Neural progenitor cell (in vitro differentiated cells): ENCODE measurements at places on chromosomes 6 and 20. TPM values are rescaled to one million over a fixed set of nuclear protein-coding genes. Genes with fewer than 3 reads are reported as not detected.
A peak's percentile ranks its signal among the peaks of the same experiment; 100 is the strongest.

GRCh38 chr20:48784273-48784641 is 43.5 kb downstream of the PREX1 start:
- H3K4me3 ChIP-seq = no peak overlapping the region
- H3K4me1 ChIP-seq = peaks cover 18% of the 10 kb centered on the region
- DNase-seq = no peak
- no peaks in the 10 kb centered on the region for H3K27me3 ChIP-seq
- no peak overlapping the region for H3K27ac ChIP-seq
- H3K36me3 ChIP-seq = no peaks in the 10 kb centered on the region

- no peak for DNase-seq
- H3K36me3 ChIP-seq = no peaks in the 10 kb centered on the region
- H3K27ac ChIP-seq = no peak overlapping the region
These were observed 355.2 kb downstream of the ADGRB3 start for GRCh38 chr6:68990317-68990716.

DNA sequence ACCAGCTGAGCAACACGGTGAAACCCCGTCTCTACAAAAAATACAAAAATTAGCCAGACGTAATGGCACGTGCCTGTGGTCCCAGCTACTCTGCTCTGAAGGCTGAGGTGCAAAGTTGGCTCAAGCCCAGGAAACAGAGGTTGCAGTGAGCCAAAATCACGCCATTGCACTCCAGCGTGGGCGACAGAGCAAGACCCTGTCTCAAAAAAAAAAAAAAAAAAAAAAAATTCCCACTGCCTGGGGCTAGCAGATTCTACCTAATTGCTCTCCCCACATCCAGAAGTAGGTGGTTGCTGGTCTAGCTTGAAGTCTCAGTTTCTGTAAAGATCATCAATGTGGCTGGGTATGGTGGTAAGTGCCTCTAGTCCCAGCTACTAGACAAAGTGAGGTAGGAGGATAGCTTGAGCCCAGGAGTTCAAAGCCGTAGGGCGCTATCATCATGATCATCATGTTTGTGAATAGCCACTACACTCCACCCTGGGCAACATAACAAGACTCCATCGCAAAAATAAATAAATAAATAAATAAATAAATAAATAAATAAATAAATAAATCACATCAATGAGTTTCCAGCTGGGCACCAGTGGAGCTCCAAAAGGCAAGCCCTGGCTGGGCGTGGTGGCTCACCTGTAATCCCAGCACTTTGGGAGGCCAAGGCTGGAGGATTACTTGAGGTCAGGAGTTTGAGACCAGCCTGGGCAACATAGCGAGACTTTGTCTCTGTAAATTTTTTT is 6.3 kb upstream of the AP5S1 start:
- no peaks in the 10 kb centered on the region for H3K27me3 ChIP-seq
- no peak overlapping the region for H3K27ac ChIP-seq
- no peak overlapping the region for H3K4me3 ChIP-seq
- no peak for DNase-seq
- no peaks in the 10 kb centered on the region for H3K4me1 ChIP-seq

DNA sequence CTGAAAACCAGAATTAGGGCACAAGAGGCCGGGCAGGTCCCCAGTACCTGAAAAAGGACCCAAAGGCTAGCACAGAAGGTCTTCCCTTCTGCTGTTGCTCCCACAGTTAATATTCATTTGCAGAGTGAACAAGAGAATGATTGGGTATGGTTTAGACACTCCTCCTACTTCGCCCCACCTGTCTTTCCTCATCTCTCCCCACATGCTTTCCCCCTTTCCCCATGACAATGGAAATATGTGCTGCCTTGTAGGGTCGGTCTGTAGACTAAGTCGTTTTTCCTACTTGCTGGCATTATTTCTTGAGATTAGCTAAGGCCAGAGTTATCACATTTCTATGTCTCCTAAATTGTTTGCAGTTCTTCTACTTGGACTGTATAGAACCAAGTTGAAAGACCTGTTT is 181.9 kb downstream of the PDE7B start:
- H3K36me3 ChIP-seq = no peaks in the 10 kb centered on the region
- no peak overlapping the region for H3K4me3 ChIP-seq
- no peak for DNase-seq
- H3K27ac ChIP-seq = no peak overlapping the region
- H3K4me1 ChIP-seq = peaks cover 12% of the 10 kb centered on the region
- H3K27me3 ChIP-seq = no peaks in the 10 kb centered on the region

- no peaks in the 10 kb centered on the region for H3K36me3 ChIP-seq
- no peak overlapping the region for H3K4me3 ChIP-seq
- peak overlapping the region; percentile 74 for H3K27ac ChIP-seq
- H3K27me3 ChIP-seq = no peaks in the 10 kb centered on the region
- DNase-seq = no peak
These were observed 33.1 kb downstream of the SRC start for GRCh38 chr20:37378785-37379598.

- no peaks in the 10 kb centered on the region for H3K36me3 ChIP-seq
- H3K4me1 ChIP-seq = peaks cover 23% of the 10 kb centered on the region
- H3K27me3 ChIP-seq = peaks cover 60% of the 10 kb centered on the region
These were observed 527.5 kb upstream of the ID4 start for GRCh38 chr6:19309661-19310060.

- peaks cover 12% of the 10 kb centered on the region for H3K4me1 ChIP-seq
- H3K36me3 ChIP-seq = no peaks in the 10 kb centered on the region
- H3K27ac ChIP-seq = no peak overlapping the region
- H3K4me3 ChIP-seq = no peak overlapping the region
These were observed 89.9 kb downstream of the NOL4L start for GRCh38 chr20:32495217-32495565.

DNA sequence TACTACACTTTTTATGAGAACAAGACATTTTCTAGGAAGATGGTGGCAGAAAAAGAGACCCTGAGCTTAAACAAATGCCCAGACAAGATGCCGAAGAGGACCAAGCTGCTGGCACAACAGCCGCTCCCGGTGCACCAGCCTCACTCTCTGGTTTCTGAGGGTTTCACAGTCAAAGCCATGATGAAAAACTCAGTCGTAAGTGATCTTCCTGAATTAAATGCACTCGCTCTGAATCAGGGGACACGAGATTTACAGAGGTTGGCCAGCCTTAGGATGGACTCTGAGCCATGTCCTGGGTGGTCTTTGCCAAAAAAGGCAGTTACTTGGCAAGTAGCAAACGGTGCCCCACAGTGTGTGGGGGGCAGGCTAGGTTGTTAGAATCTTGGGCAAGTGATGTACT is 423 bp downstream of the PACRG start:
- DNase-seq = peak; percentile 23
- no peak overlapping the region for H3K27ac ChIP-seq
- peak overlapping the region; percentile 28 for H3K4me3 ChIP-seq
- no peaks in the 10 kb centered on the region for H3K36me3 ChIP-seq
- H3K4me1 ChIP-seq = peaks cover 3% of the 10 kb centered on the region

DNA sequence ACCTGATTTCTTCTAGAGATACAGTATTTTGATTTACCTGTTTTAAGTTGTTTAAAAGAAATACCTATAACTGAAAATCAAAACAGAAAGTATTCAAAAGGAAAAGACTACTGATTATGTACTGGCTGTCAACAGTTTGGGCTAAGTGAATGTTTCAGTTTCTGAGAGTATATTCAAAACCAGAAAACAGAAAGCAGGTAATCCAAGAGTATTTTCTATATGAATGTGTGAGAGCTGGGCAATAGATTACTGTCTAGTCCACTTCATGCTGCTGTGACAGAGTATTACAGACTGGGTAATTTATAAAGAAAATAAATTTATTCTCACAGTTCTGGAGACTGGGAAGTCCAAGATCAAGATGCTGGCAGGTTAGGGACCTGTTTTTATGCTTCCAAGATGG is 261.0 kb downstream of the ARHGAP18 start:
- no peak overlapping the region for H3K4me3 ChIP-seq
- no peak overlapping the region for H3K27ac ChIP-seq
- H3K4me1 ChIP-seq = peaks cover 7% of the 10 kb centered on the region
- no peaks in the 10 kb centered on the region for H3K36me3 ChIP-seq
- DNase-seq = no peak

DNA sequence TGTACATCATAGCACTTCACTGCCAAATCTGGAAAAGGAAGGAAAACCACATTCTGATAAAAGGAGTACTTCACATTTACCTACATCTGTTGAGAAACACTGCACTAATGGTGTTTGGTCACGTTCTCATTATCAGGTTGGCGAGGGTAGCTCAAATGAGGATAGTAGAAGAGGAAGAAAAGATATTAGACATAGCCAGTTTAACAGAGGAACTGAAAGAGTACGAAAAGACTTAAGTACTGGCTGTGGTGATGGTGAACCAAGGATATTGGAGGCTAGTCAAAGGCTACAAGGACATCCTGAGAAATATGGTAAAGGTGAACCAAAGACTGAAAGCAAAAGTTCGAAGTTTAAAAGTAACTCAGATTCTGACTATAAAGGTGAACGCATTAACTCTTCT is 32.0 kb upstream of the GJA10 start:
- H3K27me3 ChIP-seq = no peaks in the 10 kb centered on the region
- no peaks in the 10 kb centered on the region for H3K4me1 ChIP-seq
- DNase-seq = no peak

DNA sequence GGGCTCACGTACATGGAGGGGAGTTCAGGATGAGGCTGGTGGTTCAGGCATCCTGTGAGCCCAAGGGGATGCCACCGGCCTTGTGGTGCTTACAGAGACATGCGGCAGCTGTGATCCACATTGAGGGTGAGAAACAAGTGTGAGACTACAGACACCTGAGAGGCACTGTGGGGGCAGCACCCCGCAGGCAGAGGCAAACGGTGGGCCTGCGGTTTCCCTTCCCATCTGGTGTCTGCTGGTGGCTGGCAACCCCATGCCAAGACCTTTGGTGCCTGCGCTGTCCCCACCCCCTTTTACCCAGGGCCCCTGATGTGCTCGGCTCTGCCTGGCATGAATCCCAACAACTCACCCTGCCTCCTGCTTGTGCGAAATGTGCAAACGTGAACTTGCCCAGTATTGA is 42.0 kb downstream of the ERMARD start:
- H3K4me1 ChIP-seq = peaks cover 4% of the 10 kb centered on the region
- DNase-seq = no peak
- no peak overlapping the region for H3K27ac ChIP-seq
- no peak overlapping the region for H3K4me3 ChIP-seq

GRCh38 chr6:90251295-90251992 is 45.2 kb downstream of the BACH2 start:
- no peak for DNase-seq
- H3K27me3 ChIP-seq = no peaks in the 10 kb centered on the region
- no peak overlapping the region for H3K4me3 ChIP-seq
- no peak overlapping the region for H3K27ac ChIP-seq
- H3K36me3 ChIP-seq = no peaks in the 10 kb centered on the region

DNA sequence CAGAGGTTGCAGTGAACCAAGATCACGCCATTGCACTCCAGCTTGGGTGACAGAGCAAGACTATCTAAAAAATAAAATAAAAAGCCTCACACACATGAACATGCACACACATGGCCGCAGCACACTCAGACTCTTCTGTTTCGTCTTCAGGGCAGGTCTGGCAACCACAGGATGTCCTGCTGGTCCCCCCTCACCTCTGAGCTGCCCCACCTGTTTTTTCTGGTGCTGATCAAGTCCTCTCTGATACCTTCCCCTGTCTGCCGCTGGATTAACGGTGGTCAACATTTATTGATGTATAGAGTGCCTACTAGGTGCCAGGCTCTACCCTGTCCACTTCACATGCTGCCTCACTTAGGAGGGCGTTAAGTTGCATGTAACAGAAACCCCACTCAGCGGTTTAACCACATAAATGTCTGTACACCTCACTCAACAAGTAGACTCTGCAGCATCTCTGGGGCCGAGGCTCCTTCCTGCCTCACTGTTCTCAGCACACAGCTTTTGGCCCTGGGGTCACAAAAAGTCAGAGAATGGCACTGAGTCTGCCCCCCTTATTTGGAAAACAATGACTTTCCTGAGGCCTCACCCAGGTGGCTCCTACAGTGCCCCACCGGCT is 4.5 kb upstream of the AP5S1 start:
- H3K27ac ChIP-seq = no peak overlapping the region
- peaks cover 4% of the 10 kb centered on the region for H3K4me1 ChIP-seq
- DNase-seq = no peak
- H3K27me3 ChIP-seq = no peaks in the 10 kb centered on the region
- H3K36me3 ChIP-seq = no peaks in the 10 kb centered on the region
- no peak overlapping the region for H3K4me3 ChIP-seq

DNA sequence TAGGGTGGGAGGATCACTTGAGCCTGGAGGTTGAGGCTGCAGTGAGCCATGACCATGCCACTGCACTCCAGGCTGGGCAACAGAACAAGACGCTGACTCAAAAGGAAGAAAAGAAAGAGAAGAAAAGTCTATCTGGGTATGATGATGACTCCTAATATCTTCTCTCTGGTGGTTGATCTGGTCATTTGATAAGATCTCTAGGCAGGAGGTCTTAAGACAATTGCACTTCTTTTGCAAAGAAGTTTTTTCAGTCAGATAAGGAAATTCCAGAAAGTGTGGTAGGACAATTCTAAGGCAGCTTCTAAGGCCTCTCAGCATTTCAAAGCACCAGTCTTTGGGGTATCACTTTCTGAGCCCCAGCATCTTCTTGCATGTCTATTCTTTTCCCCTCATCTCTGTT is 7.7 kb upstream of the AIF1 start:
- no peak overlapping the region for H3K27ac ChIP-seq
- H3K4me3 ChIP-seq = no peak overlapping the region
- DNase-seq = no peak
- no peaks in the 10 kb centered on the region for H3K27me3 ChIP-seq
- H3K4me1 ChIP-seq = no peaks in the 10 kb centered on the region
- H3K36me3 ChIP-seq = no peaks in the 10 kb centered on the region

- H3K36me3 ChIP-seq = no peaks in the 10 kb centered on the region
- H3K4me1 ChIP-seq = peaks cover 9% of the 10 kb centered on the region
- H3K4me3 ChIP-seq = no peak overlapping the region
These were observed 275.0 kb upstream of the PREP start for GRCh38 chr6:105677671-105678475.

DNA sequence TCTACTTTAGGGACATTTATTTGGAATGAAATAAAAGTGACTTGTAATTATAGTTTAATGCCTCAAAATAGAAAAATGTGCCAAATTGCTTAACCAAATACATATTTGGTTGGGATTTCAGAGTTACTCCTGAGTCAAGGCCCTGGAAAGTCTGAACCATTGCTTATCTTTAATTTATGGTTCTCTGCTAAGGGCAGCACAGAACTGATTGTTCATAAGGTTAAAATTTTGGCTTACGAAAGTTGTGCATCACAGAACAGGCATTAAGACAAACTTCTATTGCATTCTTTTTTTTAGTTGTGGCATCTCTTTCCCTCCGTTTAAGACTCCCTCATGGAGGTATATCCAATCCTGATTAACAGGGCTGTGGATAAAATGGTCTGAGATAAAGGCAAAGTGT is 92.2 kb upstream of the TENT5A start:
- H3K4me1 ChIP-seq = no peaks in the 10 kb centered on the region
- H3K36me3 ChIP-seq = no peaks in the 10 kb centered on the region
- H3K27ac ChIP-seq = no peak overlapping the region
- DNase-seq = no peak
- H3K4me3 ChIP-seq = no peak overlapping the region
- no peaks in the 10 kb centered on the region for H3K27me3 ChIP-seq

GRCh38 chr6:44898296-44898930 is 429.7 kb upstream of the RUNX2 start:
- H3K36me3 ChIP-seq = no peaks in the 10 kb centered on the region
- no peak overlapping the region for H3K4me3 ChIP-seq
- DNase-seq = no peak

Gene PKHD1
- total RNA-seq = 0.03 and 0.04 TPM in 2 replicates

Gene ANKEF1
- 4.2 and 8.3 TPM in 2 replicates for total RNA-seq

Gene GMPR
- total RNA-seq = not detected in 2 replicates

Gene FITM2
- 1.4 and 1.9 TPM in 2 replicates for total RNA-seq

Gene SLC26A8
- total RNA-seq = 0.13 and 0.25 TPM in 2 replicates

Gene CSE1L
- total RNA-seq = 244 and 348 TPM in 2 replicates

Gene MAK
- 1.7 and 4.2 TPM in 2 replicates for total RNA-seq

Gene ENPP4
- total RNA-seq = 13.1 and 22.9 TPM in 2 replicates

Gene C6orf132
- total RNA-seq = 1.2 and 1.8 TPM in 2 replicates
